GM12878 (cell line): ENCODE measurements at places on chromosomes 5 and 9.

DNA sequence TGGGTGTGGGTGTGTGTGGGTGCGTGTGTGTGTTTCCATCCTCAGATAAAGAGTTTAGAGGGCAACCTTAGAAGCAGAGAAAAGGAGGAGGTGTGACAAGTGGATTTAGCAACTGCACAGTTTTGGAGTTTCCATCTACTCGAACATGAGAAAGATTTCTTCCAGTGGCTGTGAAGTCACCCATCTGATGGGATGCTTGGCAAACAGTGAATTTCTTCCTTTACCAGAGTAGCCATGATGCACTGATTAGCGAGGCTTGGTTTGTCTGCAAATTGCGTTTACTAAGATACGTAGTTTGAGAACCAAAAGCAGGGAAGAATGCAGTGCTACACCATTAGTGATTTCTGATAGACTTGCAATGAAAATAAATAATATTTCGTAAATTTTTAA is 791 bp upstream of the STARD4 start:
- DNase-seq: no peak

- DNase-seq: no peak
These were observed 1216.3 kb upstream of the ACO1 start for GRCh38 chr9:31168161-31168560.

- no peak for DNase-seq
These were observed 5.6 kb downstream of the P4HA2 start for GRCh38 chr5:132221781-132222648.

DNA sequence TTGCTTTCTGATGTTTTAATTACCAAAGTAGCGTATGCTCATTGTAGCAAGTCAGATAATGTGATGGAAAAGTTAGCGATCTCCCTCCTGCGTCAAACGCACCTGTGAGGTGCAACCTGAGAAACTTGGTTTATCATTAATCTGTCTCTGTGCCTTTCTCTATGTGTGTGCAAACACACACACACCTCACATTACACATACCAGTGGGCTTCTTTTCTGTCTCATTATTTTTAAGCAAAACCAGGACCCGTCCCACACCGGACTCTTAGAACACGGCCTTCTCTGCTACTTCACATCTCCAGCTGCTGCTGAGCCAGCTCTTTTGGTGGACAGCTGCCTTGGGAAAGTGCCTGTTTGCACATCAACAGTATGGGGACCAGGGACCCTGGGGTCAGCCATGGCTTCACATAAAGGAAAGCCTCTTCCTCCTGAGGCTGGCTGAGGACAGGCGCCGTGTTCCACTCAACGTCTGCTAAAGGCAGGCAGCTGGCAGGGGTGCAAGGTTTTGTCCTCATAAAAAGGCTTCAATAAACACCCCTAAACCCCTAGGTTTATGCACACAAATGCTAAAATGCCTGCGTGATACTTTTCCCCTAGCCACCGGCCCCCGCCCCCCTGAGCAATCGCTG is 44.2 kb downstream of the MRPL36 start:
- no peak for DNase-seq

- no peak for DNase-seq
These were observed 7.8 kb downstream of the HIGD2A start for GRCh38 chr5:176396330-176396729.

DNA sequence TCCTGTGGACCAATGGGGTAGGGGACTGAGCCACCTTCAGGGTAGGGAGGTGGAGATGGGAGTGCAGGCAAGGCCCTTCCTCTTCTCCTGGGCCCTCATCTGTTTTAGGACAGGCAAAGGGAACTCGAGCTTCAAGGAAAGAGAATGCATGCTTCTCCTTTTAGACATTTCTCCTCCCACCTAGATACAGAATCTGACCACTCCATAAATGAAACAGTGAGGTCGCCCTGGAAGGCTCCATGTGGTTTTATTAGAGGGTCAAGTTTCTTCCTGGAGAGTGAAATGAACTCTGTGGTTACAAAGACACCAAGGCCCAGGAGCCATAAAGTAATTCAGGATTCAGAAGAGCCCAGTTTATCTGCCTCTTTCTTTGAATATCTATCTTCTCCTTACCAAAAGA is 14.9 kb downstream of the LHFPL2 start:
- no peak for DNase-seq

DNA sequence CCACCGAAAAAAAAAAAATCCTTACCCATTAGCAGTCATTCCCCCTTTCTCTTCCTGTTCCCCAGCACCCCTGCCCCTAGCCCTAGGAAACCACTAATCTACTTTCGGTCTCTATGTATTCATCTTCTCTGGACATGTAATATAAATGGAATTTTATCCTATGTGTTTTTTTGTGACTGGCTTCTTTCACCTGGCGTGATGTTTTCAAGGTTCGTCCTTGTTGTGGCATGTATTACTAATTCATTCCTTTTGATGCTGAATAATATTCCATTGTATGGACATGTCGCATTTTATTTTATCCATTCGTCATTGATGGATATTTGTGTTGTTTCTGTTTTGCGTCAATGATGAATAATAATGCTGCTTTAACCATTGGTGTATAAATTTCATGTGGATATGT is 42.8 kb upstream of the SH3GL2 start:
- DNase-seq: no peak

DNA sequence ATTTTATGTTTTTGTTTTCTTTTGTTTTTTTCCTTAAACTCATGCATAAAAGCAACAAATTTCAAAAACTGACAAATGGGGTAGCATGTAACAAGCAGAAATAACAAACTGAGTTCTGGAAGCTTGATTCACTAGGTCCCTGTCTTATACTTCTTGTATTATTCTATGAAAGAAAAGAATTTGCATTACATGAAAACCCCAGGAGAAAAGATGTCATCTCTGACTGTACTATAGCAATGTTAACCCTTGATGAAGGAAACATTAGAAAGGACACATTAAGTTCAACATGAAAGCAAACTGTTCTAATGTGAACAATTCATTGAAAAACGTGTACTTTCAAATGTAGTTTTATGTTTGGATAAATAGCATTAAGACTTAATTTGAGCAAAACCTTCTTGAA is 9.2 kb downstream of the RAB14 start:
- DNase-seq: no peak
